Activated CD8-positive, alpha-beta T cell treated with anti-CD3 and anti-CD28 coated beads for 36 hours (primary cell): ENCODE measurements at places on chromosomes 4 and X. TPM values are rescaled to one million over a fixed set of nuclear protein-coding genes. Genes with fewer than 3 reads are reported as not detected.

DNA sequence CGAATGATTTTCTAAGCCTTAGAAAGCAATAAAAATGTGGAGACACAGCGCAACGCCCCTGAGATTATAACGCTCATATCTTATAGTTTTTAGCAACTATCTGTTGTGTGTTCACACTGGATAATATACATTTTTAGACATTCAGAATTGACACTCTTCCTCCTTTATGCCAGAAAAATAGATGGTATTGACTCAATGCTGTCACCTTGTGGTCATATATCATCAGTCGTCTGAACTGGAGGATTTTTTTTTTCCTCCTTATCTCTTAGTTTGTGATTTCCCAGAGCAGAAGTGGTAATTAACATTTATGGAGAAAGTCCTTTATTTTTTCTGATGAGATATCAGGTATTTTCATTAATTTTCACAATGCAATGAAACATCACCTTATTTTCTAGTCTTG lies 759.6 kb downstream of the RAB28 start:
- H3K4me3 ChIP-seq = no peak overlapping the region
- no peak for DNase-seq
- no peaks in the 10 kb centered on the region for H3K4me1 ChIP-seq
- H3K36me3 ChIP-seq = no peaks in the 10 kb centered on the region

DNA sequence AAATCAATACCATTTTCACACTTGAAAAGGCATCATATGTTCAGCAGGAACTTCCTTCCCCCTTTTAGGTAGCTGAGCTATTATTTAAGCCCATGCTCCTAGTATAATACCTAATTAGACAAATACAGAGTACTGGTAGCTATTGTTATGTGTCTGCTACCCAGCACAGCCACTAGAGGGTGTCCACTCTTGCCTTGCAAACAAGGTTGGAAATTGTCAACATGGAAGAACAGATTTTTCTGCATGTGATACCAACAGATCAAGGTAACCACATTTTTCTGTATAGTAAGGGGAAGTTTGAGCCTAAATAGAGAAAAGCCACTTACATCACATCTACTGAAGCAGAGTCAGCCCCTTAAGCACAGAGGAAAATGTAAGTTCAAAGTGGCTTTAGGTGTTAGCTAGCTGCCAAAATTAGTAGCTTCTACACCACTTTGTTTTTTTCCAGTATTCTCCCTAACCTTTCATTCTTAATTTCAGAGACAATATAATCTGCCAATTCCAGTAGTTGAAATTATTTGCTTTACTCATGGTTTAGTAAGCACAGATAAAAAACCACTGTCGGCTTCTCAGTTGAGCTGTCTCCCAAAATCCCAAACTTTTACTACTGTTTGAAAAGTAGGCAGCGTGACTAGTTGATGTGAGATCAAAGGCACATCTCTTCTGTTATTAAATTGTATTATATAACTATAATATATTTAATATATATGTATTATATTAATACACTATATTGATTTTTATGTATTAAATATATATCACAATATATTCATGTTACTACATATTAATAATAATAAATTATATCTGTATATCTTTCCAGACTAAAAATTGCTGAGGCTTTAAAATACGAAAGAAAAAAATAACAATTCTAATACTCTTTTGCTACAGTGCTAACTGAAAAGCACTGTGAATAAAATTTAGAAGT lies 38.2 kb downstream of the EDNRA start:
- no peaks in the 10 kb centered on the region for H3K4me1 ChIP-seq
- no peak overlapping the region for H3K4me3 ChIP-seq
- H3K27ac ChIP-seq = no peak overlapping the region
- DNase-seq = peak; percentile 74
- H3K27me3 ChIP-seq = peaks cover 7% of the 10 kb centered on the region

Gene VSIG1
- 0.61 TPM for total RNA-seq

DNA sequence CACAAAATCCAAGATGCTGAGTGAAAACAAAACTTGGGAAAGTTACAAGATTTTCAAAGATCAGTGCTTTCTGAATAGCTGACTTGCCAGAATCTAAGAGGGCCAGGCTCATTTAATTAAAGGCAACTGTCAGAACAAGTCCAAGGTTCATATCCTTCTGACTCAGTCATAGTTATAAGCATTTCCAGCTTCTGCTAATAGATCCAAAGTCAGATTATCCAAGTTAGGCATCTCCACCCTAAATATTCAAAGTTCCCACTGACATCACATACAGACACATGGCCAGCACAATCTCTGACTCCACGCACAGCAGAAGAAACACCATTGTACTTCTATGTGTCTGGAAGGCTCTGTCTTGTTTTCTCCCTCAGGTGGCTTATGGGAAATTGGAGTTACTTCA lies 41.8 kb downstream of the GASK1B start:
- no peaks in the 10 kb centered on the region for H3K27me3 ChIP-seq
- H3K4me3 ChIP-seq = no peak overlapping the region
- no peak overlapping the region for H3K27ac ChIP-seq
- DNase-seq = no peak
- H3K4me1 ChIP-seq = no peaks in the 10 kb centered on the region

DNA sequence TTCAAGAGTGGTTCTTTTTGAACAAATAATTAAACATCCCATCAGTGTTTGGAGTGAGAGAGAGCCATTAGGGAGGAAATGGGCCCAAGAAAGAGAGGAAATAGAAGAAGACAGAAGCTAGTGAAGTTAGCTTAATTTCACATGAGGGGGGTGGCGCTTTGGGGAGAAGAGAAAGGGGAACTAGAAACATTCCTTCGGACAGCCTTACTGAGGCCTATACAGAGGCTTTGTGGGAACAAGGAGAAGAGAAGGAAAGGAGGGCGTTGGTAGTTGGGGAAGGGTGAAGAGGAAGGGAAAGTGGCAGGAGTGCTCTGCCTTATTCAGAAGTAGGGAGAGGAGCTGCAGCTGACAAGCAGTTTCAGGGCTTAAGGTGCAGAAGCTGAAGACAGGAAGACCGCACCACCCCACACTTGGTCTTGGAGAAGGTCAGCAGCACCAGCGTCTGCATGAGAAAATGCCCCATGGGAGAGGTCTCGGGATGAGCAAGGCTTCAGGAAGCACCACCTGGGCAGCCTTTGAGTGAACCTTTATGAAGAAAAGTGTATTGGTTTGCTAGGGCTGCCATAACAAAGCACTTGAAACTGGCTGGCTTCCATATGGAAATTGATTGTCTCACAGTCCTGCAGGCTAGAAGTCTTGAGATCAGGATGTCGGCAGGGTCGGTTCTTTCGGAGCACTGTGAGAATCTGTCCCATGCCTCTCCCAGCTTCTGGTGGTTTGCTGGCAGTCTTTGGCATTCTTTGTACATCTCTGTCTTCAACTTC lies 85.1 kb downstream of the KIT start:
- no peak overlapping the region for H3K4me3 ChIP-seq
- no peak for DNase-seq
- peaks cover 11% of the 10 kb centered on the region for H3K4me1 ChIP-seq
- no peaks in the 10 kb centered on the region for H3K36me3 ChIP-seq
- H3K27ac ChIP-seq = no peak overlapping the region
- H3K27me3 ChIP-seq = peaks cover 3% of the 10 kb centered on the region
